Activated CD8-positive, alpha-beta memory T cell treated with anti-CD3 and anti-CD28 coated beads for 1 hour (primary cell): ENCODE measurements at places on chromosomes 3 and 15.

DNA sequence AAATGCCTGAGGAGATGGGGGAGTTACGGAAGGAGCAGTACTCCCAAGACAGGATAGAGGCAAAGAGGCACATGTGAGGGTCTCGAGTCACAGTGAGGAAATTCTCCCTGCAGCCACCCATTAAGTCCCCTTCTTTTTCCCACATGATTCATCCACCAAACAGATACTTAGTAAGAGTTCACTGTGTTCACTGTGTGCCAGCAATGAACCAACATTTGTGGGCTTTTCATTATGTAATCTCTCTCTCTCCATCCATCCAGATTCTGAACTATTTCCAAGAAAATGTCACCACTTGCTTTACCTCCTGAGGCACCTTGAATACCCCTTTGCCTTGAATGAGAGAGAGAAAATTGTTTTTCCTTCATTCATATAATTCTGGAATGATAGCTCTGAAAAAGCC is 24.6 kb upstream of the LRRFIP2 start:
- DNase-seq = no peak

GRCh38 chr3:159252274-159252673 is 450.4 kb downstream of the MFSD1 start:
- DNase-seq = no peak

- DNase-seq = no peak
Measured at GRCh38 chr3:197122394-197122793, 92.8 kb upstream of the MELTF start.

DNA sequence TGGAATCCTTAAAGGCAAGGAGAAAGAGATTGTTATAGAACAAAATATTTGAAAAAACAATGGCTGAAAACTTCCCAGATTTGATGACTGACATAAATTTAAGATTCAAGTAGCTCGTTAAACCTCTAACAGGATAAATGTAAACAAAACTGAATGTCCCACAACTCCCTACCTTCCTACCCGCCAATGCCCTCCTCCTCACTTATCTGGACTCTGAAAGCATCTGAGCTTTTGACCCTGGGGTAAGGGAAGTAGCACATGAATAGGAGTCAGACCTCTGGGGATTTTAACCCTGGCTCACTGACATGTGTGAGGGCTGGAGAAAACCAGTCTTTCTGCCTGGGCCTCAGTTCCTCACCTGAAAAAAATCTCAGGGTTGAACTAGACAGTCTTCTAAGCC is 26.9 kb downstream of the CYP19A1 start:
- DNase-seq = no peak

DNA sequence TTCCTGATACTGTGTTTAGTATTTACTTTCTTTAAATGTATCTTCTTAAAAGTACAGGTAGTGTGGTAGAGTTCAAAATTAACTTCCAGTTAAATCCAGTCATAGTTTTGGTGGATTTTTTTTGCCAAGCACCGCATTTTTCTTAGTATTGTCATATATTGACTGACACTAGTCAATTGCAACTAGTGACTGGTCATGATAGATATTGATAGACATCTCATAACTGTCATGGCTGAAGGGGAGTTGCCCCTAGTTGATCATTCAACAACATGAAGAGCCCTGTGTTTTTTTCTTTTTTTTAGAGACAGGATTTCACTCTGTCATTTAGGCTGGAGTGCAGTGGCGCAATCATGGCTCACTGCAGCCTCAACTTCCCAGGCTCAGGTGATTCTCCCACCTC is 22.1 kb downstream of the RAB8B start:
- no peak for DNase-seq

- DNase-seq = no peak
Measured at GRCh38 chr3:152087153-152087552, 181.6 kb upstream of the MBNL1 start.

GRCh38 chr15:68114356-68114755 is 60.2 kb downstream of the PIAS1 start:
- DNase-seq = no peak

DNA sequence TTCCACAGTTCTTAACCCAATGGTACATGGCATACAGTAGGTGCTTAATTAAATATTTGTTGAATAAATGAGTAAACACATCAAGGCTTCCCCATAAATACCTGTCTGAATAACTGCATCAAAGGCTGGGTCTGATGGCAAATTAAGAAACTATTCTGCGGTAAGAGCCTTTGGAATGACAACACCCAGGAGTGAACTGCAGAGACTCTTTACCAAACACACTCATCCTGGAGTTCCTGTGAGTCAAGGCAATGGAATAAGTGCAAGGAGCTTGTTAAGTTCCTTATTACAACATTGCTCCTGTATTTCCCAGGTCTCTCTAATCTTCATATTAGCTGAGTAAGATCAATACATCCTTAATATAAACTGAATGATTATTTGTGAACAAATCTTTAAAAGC is 119.9 kb upstream of the STT3B start:
- DNase-seq = no peak

DNA sequence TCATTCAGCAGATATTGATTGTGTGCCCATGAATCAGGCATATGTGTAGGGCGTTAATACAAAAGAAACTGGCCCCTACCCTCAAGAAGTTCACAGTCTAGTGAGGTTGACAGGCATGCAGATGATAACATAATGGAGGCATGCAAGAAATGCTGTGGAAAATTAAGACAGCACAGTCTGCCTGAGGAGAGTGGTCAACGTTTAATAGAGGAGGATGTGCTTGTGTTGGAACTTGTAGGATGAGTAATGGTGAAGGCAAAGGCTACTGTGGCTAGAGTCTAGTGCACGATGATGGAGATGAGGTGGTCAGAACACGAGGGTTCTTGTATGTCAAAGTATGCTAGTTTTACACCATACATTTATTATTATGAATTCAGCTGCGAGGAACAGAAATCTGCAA is 295.7 kb downstream of the SOX2 start:
- DNase-seq = no peak

DNA sequence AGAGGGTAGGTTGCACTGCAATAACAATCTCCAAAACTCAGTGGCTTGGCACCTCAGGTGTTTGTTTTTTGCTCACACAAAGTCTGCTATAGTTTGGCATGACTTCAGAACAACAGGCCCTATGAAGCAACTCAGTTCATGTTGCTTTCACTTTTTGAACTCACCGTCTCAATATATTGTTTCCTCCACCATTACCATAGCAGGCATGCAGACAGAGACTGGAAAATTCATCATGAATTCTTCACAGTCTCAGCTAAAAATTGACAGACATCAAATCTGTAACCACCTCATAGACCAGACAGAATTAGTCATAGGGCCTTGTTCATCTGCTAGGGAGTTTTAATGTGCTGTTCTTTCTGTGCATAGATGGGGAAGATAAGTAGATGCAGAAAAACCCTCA is 161.4 kb upstream of the POU1F1 start:
- no peak for DNase-seq

DNA sequence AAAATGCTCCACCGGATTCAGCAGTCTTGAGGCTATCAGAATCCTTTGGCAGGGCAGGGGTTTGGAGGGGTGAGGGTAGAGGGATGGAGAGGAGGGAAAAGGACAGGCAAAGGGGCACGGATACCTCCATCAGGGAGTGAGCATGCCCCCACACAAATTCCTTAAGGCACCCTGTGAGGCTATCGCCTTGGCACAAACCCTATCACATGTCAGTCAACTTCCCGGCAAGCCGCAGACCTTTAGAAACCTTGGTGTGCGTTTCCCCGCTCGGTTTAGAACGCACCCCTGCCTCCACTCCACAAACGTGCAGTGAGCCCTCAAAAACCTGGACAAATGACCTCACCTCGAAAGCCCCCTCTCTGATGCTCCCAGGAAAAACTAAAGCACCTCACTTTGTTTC is 422 bp upstream of the SETMAR start:
- no peak for DNase-seq

DNA sequence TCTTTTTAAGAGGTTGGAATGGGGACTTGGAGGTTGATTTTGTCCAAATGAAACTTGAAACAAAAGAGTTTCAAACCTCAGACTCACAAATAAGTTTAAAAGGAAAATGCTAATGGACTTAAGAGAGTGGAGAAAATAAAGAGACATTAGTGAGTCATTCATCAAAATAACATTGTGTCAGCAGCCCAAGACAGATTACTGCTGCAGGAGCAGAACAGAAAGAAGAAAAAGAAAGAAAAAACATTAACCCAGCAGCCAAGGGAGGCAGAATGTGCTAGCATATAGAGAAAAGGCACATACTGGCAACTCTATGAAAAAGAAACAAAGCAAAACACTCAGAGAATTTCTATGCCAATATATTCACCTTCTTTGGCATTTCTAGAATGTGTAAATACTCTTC is 42.6 kb downstream of the ADAMTS9 start:
- no peak for DNase-seq

DNA sequence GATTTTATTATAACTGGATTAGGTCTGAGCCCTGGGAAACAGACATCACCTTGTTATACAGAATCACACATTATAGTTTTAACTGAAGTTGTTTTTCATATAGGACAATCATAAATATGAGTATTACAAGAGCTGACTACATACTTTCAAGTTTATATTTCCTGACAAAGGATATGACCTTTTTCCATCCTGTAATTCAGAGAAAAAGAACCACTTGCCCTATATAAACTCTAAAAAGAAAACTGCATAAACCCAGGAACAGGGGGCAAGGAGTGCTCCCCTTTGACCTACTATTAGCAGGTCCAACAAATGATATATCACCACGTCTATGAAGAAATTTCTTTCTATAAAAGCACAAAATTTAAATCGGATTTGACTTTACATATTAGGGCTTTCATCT is 20.9 kb downstream of the B3GALNT1 start:
- DNase-seq = no peak

DNA sequence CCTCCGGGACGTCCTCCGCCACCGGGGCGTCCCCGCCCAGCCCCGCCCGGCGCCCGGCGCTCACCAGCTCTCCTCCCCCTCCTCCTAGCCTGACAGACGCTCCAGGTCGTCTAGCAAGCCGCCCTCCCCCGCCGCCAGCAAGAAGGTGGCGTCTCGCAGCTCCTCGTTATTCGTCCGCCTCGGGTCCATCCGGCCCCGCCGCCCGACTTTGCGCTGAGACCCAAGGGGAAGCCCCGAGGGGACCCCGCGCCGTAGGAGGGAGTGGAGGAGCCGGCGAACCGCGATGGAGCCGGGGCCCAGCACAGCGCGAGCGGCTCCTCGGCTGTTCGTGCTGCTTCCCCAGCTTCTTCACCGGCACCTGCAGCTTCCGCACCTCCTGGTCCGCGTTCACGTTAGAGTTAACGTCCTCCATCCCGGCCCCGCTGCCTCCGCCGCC is 26.3 kb upstream of the MTHFS start:
- peak; percentile 28 for DNase-seq

DNA sequence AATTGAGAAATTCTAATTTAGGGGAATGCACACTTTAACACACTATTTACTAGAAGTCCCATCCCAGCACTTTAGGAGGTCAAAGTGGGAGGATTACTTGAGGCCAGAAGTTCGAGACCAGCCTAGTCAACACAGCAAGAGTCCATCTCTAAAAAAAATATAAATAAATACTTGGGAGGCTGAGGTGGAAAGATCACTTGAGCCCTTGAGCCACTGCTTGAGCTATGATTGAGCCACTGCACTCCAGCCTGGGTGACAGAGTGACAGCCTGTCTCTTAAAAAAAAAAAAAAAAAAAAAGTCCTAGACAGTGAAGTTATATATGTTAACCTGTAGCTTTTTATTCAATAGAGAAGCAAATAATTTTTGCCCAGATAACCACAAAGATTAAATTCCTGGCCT is 69.2 kb downstream of the DLG1 start:
- no peak for DNase-seq

- DNase-seq = no peak
Measured at GRCh38 chr15:59611276-59612260, at the start of gene GCNT3. Gene GCNT3 (plus strand): TSS chr15:59611783. CDS start chr15:59618239, 6,456 bp downstream.

DNA sequence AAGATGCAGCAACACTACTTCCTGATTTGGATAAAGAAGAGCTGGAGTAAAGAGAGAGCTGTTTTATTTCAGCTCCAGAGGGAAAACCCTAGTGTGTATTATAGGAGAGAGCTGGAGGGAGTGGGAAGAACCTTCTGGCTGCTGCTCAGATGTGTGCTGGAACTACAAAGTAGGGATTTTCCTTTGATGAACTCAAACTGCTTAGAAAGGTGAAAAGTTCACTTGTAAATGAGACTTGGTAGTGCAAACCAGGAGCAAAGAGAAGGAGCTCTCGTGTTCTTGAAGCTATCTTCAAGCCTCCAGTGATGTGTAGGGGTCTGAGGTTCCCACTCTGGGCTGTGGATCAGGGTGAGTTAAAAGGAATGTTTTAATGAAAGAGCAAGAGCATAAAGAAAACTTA is 110.4 kb downstream of the EDEM1 start:
- no peak for DNase-seq

DNA sequence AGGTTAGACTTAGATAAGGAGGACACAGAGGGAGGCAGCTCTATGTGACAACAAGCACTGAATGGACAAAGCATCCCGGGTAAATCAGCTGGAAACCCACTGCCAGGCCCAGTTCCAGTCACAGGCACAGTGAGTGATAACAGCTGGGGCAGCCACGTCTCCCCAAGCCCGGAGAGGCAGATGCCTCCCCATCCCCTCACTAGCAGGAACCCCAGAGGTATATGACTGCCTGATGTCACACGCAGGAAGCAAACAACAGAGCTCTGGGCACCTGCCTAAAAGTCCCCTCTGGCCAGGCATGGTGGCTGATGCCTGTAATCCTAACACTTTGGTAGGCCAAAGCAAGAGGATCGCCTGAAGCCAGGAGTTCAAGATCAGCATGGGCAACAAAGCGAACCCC is 18.2 kb downstream of the C15orf62 start:
- DNase-seq = no peak

DNA sequence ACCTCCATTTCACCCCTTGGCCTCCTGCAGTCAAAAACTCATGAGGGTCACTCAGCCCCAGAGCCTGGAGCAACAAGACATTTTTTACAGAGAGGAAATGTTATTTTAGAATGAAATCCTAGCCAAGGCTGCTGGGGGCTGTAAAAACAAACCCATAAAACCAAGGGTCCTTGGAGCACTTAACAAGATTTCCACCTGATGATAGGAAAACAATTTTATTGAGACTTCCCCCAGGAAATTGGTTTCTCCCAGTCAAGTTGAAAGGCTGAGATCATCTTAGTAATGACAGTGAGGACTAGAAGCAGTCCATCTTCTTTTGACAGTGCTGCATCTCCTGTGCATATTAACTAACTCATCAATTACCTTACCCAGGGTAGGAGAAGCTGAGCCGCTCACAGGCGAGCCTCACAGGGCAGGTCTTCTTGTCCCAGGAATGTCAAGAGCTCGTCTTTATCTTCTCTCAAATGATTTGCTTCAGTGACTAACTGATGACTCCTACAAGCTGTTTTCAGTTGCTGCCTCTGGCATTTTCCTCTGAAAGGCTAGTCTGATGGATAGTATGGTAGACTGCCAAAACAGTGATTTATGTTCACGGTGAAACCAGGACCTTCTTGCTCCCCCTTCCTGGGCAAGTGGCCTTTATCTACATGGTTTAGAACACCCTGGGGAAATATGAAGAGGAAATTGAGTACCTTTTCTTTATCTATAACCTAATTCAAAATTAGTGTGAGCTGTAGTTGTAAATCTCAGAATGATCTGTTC is 34.6 kb upstream of the AEN start:
- DNase-seq = no peak

DNA sequence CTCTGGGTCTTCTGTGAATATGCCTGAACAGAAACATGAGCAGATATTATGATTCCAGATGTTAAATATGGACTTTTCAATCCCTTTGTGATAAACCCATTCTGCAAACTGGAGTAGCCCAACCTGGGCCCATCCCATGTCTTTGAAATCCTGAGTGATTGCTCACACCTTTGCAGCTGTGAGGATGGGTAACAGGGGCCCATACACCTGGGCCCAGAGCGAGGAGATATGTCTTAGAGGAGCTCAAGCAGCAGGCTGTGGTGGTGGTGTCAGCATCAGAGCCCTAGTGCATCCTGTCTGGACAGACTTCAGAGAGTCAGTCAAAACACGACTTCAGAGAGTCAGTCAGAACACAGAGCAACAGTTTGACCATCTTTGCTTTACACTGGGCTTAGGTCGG is 64.9 kb upstream of the LIMD1 start:
- no peak for DNase-seq
